Hindlimb muscle (tissue), 1 donor: ENCODE measurements at places on chromosomes 2 and 18. TPM values are rescaled to one million over a fixed set of nuclear protein-coding genes. Genes with fewer than 3 reads are reported as not detected.

Gene SOX11
- 39.0 TPM for polyA plus RNA-seq

Gene METTL4
- polyA plus RNA-seq = 9.9 TPM

Gene KCNG3
- polyA plus RNA-seq = 0.05 TPM

- no peak for DNase-seq
These were observed 234.9 kb upstream of the SMAD7 start for GRCh38 chr18:49185623-49186022.

GRCh38 chr2:108607706-108608301 is 73.5 kb downstream of the LIMS1 start:
- DNase-seq = no peak

- no peak for DNase-seq
These were observed 182.5 kb upstream of the NXPH2 start for GRCh38 chr2:138962686-138963085.

- no peak for DNase-seq
These were observed 78.5 kb upstream of the L3MBTL4 start for GRCh38 chr18:6493194-6493593.

GRCh38 chr2:213766062-213766461 is 481.8 kb downstream of the SPAG16 start:
- no peak for DNase-seq

DNA sequence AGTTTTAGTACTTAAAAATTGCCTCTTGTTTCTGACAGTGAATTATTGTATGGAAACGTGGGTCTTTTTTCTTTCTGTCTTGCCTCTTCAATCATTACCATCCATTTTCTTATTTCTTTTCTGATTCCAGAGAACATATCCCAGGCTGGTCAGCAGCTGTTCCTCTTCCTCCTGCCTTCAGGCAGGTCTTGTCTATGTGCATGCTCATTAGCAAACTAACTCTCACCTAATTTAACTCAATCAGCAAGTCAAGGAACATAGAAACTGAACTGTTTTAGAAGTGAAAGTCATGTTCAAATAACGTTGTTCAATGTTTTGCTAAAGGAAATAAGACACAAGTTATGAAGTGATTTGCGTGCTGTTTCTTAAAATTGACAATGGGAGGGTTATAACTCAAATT is 241.5 kb downstream of the PTGR3 start:
- no peak for DNase-seq

GRCh38 chr2:197354169-197354558 is 43.6 kb upstream of the ANKRD44 start:
- no peak for DNase-seq
